ENCODE measurements at places on chromosomes 2 and 18.
A peak's percentile ranks its signal among the peaks of the same experiment; 100 is the strongest.

GRCh38 chr18:79857082-79857671, 59.4 kb downstream of the KCNG2 start:
- no peak for DNase-seq

- no peak for DNase-seq
Observed at GRCh38 chr2:216717491-216717901, 22.1 kb upstream of the IGFBP5 start.

DNA sequence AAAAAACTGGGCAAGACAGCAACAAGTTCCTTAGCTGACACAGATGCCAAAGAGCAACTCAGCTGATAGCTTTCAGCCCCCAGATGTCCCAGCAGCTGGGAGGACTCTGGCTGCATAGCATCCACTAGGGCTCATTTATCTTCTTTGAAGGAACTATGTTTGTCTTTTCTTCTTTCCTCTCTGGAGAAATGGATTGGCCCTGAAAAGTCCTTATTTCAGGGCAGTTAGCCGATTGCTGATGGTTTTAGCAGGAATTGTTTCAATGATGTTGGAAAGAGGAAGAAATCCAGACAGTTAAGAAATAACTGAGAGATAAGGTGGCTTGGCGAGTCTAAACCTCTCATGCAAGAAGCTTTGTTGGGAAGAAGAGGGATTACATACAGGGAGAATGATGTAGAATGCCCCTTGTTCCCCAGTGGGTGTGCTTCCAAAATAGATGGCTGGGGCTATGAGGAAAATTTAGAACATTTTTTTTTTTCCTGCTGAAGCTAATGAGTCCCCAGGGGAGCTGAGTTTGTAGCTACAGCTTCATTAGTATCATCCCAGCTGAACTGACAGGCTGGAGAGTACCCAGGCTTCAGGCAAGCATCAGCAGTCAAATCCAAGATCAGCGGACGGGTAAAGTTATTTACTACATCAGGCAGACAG, 33.6 kb upstream of the SERPINE2 start:
- peak; percentile 59 for DNase-seq

GRCh38 chr2:15893085-15893484, 47.3 kb upstream of the MYCN start:
- no peak for DNase-seq

DNA sequence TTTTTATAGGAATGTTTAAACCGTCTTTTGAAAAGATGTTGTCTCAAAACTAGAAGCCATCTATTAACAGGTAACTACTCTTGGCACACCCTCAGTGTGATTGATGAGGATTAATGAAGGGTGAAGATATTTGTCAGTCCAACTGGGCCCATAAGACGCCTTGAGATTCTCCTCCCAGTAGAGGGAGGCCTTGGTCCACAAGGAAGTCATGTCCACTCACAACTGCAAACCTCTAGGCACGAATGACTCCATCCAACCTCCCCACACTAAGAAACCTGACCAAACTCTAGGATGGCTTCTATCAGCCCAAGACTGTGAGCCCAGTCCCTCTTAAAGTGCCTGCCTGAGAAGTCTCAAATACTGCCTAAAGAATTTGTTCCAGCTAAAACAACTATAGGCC, 19.2 kb upstream of the GRP start:
- no peak for DNase-seq

DNA sequence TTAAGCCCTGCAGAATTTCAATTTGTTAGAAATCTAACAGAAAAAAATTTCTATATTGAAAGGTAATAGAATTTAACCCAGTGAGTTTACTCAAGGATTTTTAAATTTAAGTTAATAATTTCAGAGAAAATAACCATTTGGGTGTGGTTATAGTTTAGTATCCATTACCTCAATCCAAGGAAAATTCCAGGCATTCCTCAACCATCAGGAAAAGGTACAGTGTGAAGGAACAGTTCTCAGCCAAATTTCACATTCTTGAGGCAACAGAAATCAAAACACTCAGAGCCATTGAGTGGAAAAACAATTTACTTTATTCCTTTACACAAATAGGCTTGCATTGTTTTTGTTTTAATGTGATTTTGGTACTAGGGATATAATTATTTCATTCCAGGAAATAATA, 45.6 kb downstream of the ONECUT2 start:
- no peak for DNase-seq

- DNase-seq, result no peak
Observed at GRCh38 chr2:73916666-73917065, 10.0 kb upstream of the DGUOK start.

DNA sequence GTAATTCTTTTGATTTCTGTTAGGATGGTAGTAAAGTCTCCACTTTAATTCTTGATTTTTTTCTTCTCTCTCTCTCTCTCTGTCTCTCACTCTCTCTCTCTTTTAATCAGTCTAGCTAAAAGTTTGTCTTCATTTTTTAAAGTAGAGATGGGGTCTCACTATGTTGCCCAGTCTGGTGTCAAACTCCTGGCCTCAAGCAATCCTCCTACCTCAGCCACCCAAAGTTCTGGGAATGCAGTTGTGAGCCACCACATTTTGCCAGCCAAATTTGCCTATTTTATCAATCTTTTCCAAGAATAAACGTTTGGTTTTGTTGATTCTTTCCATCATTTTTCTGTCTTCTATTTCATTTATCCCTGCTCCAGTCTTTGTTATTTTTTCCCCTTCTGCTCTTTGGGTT, 23.9 kb upstream of the ACOXL start:
- DNase-seq, result no peak

- no peak for DNase-seq
Observed at GRCh38 chr2:152617456-152618192, 99.6 kb downstream of the PRPF40A start.

DNA sequence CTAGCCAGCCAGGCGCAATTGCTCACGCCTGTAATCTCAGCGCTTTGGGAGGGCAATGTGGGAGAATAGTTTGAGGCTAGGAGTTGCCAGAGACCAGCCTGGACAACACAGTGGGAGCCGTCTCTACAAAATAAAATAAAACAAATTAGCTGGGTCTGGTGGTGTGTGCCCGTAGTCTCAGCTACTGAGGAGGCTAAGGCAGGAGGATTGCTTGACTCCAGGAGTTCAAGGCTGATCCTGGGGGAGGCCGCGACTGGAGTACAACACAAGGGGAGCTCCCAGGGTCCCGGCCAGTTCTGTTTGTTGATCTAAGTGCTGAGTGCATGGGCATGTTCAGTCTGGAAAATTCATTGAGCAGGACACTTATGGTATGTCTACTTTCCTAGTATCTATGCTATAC, 2.6 kb downstream of the ST3GAL5 start:
- no peak for DNase-seq

GRCh38 chr2:32701806-32702205, 74.0 kb downstream of the TTC27 start:
- DNase-seq, result no peak

- no peak for DNase-seq
Observed at GRCh38 chr18:59564561-59564960, 132.7 kb downstream of the CCBE1 start.

- DNase-seq, result no peak
Observed at GRCh38 chr2:234611209-234611608, 114.3 kb upstream of the ARL4C start.

DNA sequence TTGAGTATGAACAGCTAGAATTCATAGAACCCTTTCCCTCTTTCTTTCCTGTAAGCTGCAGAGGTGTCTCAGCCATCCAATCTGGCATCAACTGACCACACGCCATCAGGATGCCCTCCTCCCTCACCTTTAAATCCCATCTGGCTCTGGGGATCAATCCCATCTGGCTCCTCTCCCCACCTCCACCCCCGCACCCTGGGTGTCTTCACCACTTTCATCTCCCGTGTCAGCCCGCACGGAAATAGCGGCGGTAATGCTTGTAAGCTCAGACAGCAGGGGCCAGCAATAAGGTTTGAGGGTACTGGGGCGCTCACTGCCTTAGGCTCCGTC, 508 bp upstream of the TUBA4B start:
- no peak for DNase-seq
